ENCODE measurements at places on chromosomes 7 and 10. TPM values are rescaled to one million over a fixed set of nuclear protein-coding genes. Genes with fewer than 3 reads are reported as not detected.

DNA sequence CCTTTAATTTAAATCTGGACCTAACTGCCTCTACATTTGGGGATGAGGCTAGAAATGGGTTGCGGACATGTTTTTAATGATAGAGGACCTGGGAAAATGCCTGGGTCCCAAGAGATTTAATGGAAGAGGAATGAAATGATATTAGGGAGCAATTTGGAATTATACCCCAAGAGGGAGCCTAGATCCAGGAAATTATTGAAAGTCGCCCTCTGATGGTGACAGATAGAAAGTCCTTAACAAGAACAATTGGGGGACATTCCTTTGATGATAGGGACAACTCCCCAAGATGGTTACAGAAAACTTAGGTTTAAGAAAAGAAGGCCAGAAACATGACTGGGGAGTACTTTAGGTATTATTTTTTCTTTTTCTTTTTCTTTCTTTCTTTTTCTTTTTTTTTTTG is 9.5 kb upstream of the TSGA13 start:
- no peaks in the 10 kb centered on the region for H3K36me3 ChIP-seq
- no peak overlapping the region for H3K27ac ChIP-seq
- no peak overlapping the region for H3K4me3 ChIP-seq
- no peaks in the 10 kb centered on the region for H3K27me3 ChIP-seq
- peak; percentile 68 for DNase-seq

DNA sequence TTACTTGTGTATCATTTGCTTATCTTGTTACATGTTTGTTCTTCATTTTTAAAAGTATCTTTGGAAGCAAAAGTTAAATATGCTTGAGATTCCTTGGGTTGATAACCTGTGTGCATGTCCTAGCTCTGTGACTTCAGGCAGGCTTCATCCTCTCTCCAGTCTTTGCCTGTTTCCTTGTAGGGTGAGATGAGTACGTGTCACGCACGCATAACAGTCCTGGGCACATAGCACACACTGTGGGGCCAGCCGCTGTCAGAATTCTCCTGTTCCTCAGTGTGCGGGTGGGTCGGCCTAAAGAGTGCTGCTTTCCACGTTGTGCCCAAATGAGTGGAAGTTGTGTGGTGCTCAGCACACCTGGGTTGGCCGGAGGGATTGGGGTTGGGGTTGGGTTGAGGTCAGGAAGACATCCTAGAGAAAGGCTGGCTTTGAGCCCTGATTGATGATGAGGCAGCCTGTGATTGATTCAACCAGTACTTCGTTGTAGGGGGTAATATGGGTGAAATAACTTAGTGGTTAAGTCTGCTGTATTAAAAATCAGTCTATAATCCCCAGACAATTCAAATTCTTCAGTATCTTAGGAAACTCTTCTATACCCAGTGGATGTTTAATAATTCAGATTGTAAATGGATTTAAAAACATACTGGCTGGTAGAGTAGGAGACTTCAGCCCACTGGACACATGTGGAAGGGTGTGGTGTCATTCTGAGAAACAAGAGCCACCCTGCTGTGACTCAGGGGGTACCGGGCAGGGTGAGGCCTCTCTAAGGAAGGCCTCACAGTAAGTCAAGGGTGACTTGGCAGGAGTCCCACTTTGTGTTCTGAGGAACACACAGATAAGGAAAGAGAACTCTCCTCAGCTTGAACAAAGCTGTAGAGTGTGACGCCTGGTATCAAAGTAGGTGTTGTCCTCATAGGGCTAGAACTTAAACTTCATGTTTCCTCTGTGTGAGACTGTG is 54.8 kb downstream of the DAGLB start:
- peak overlapping the region; percentile 20 for H3K27ac ChIP-seq
- DNase-seq = no peak
- no peaks in the 10 kb centered on the region for H3K27me3 ChIP-seq
- no peaks in the 10 kb centered on the region for H3K4me1 ChIP-seq
- no peak overlapping the region for H3K4me3 ChIP-seq

DNA sequence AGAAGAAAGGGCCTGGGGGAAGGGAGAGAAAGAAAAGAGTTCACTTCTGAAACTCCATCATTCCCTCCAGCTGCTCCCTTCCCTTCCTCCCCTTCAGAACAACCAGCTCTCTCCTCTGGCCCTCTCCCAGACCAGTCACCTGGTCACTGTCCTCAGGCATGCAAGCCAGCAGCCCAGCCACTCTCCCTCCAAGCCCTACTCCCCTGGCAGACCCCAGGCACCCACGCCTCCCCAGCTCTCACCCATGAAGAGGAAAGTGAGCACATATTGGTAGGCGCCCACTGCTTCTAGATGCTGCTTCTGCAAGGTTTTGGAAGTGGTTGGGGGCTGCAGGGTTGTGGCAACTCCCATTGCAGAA is 353 bp downstream of the MOGAT3 start:
- DNase-seq = no peak
- no peak overlapping the region for H3K27ac ChIP-seq
- H3K4me3 ChIP-seq = no peak overlapping the region
- H3K36me3 ChIP-seq = no peaks in the 10 kb centered on the region

- H3K27me3 ChIP-seq = peaks cover 35% of the 10 kb centered on the region
- H3K27ac ChIP-seq = no peak overlapping the region
- no peaks in the 10 kb centered on the region for H3K4me1 ChIP-seq
- no peak overlapping the region for H3K4me3 ChIP-seq
- DNase-seq = no peak
- H3K36me3 ChIP-seq = no peaks in the 10 kb centered on the region
These were observed 87.2 kb upstream of the HPS1 start for GRCh38 chr10:98533746-98534445.

- no peak for DNase-seq
- no peak overlapping the region for H3K27ac ChIP-seq
- H3K27me3 ChIP-seq = no peaks in the 10 kb centered on the region
These were observed 8.1 kb upstream of the CROT start for GRCh38 chr7:87337331-87337730.

DNA sequence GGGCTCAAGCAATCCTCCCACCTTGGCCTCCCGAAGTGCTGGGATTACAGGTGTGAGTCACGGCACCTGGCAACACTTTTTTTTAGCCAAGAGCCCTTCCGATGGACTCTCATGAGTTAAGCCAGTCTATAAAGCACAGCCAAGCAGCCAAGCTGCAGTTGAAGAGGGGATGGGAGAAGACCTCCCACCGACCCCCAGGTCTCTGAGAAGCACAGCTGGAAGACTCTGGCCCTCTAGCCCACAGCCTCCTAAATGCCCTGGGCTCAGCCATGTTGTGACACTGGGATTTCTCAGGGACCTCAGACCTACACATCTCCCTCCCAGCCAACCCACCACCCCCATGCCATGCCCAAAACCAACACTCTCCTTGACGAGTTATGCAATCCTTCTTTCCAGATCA is 31.1 kb downstream of the CALML3 start:
- H3K27ac ChIP-seq = no peak overlapping the region
- no peaks in the 10 kb centered on the region for H3K36me3 ChIP-seq
- no peak for DNase-seq
- no peak overlapping the region for H3K4me3 ChIP-seq

- H3K27me3 ChIP-seq = no peaks in the 10 kb centered on the region
- H3K4me3 ChIP-seq = peak overlapping the region; percentile 90
- no peaks in the 10 kb centered on the region for H3K4me1 ChIP-seq
- H3K36me3 ChIP-seq = no peaks in the 10 kb centered on the region
- no peak for DNase-seq
- H3K27ac ChIP-seq = no peak overlapping the region
These were observed 2.4 kb downstream of the ZNRF2 start for GRCh38 chr7:30286749-30287148.

- H3K27me3 ChIP-seq = no peaks in the 10 kb centered on the region
- H3K36me3 ChIP-seq = no peaks in the 10 kb centered on the region
- no peak overlapping the region for H3K4me3 ChIP-seq
These were observed 162.7 kb downstream of the AKR1D1 start for GRCh38 chr7:138238734-138239659.

GRCh38 chr10:25811052-25811685 is 122.9 kb upstream of the MYO3A start:
- no peak for DNase-seq
- H3K27ac ChIP-seq = no peak overlapping the region
- no peak overlapping the region for H3K4me3 ChIP-seq
- no peaks in the 10 kb centered on the region for H3K36me3 ChIP-seq

DNA sequence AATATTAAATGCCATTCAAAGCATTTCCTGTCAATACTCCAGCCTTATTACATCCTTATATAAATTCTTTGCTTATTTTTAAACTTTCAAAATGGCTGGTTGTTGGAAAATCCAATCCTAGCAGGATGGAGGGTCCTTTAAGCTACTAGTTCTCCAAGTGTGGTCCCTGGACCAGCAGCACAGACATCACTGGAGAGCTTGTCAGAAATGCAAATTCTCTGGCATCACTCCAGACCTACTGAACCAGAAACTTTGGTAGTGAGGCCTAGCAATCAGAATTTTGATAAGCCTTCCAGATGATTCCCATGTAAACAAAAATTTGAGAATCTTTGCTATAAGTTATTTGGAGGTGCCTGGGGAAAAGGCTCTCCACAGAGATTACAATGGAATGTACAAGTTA is 43.8 kb downstream of the CALCR start:
- H3K27ac ChIP-seq = no peak overlapping the region
- no peaks in the 10 kb centered on the region for H3K27me3 ChIP-seq
- no peaks in the 10 kb centered on the region for H3K4me1 ChIP-seq
- H3K4me3 ChIP-seq = no peak overlapping the region

- DNase-seq = no peak
- no peaks in the 10 kb centered on the region for H3K27me3 ChIP-seq
- H3K4me1 ChIP-seq = no peaks in the 10 kb centered on the region
- H3K4me3 ChIP-seq = no peak overlapping the region
- H3K36me3 ChIP-seq = no peaks in the 10 kb centered on the region
These were observed 103.4 kb upstream of the SDK1 start for GRCh38 chr7:3197567-3198213.

GRCh38 chr7:143954135-143954534 is 509 bp upstream of the OR2F1 start:
- DNase-seq = no peak
- no peak overlapping the region for H3K27ac ChIP-seq
- H3K4me3 ChIP-seq = no peak overlapping the region
- no peaks in the 10 kb centered on the region for H3K4me1 ChIP-seq
- H3K36me3 ChIP-seq = no peaks in the 10 kb centered on the region

DNA sequence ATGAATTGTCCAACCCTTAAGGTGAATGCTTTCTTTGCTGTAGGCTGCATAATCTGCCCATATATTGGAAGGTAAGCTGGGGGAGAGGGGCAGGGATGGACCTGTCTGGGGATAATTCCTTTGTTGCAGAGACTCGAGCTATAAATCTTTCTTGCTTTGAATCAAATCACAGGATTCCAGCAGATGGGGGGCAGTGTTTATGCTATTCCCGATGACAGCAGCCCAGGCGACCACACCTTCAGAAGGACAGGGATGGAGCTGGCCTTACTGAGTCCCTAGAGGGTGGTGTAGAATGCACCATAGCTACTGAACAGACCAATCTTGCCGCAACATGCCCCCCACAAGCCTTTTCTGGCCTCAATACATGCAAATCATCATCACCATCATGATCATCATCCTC is 2.5 kb downstream of the PODXL start:
- no peaks in the 10 kb centered on the region for H3K27me3 ChIP-seq
- no peak for DNase-seq
- H3K4me3 ChIP-seq = no peak overlapping the region
- no peaks in the 10 kb centered on the region for H3K36me3 ChIP-seq

- H3K4me1 ChIP-seq = peaks cover 14% of the 10 kb centered on the region
- H3K36me3 ChIP-seq = no peaks in the 10 kb centered on the region
- H3K27ac ChIP-seq = no peak overlapping the region
- DNase-seq = no peak
These were observed 27.5 kb upstream of the EZH2 start for GRCh38 chr7:148911626-148912025.

DNA sequence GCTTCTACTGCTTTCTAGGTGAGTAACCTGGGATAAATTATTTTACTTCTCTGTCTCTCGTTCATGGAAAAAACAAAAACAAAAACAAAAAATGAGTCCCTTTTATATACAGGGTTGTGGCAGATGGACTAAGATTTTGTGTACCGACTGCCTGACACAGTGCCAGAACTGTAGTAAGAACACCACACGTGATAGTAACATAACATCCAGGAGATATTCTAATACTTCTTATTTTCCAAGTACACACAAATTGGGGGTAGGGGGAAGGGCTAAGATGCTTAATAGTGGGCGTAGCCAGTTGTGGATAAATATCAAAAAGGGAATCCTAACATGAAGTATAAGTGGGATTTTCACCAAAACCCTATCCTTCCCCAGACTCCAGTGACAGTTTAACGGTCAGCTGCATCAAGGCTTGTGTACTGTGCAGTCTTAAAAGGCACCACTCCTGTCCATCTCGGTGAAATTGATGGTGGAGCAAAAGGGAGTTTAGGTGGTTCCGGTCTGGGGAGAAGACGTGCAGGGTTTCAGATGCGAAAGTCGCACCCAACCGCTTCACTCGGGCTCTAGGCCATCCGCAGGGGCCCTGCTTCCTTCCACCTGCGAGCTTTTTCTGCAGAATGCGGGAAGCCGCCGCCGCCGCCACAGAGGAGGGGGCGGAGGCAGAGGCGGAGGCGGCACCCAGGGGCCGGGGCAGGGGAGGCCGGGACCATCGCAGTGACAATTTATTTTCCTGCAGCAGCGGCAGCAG is at the start of gene STAMBPL1:
TSS of gene STAMBPL1 (plus strand) at position 712 of the 748 bp plus-strand sequence. CDS start 21,464 bp downstream, outside the sequence.
- peak within 1 kb of the TSS; percentile 90 for H3K4me3 ChIP-seq
- no peaks in the 10 kb centered on the region for H3K27me3 ChIP-seq
- H3K36me3 ChIP-seq = no peaks in the 10 kb centered on the region
- peaks cover 60% of the 10 kb centered on the region for H3K4me1 ChIP-seq
- H3K27ac ChIP-seq = peak within 1 kb of the TSS; percentile 92

DNA sequence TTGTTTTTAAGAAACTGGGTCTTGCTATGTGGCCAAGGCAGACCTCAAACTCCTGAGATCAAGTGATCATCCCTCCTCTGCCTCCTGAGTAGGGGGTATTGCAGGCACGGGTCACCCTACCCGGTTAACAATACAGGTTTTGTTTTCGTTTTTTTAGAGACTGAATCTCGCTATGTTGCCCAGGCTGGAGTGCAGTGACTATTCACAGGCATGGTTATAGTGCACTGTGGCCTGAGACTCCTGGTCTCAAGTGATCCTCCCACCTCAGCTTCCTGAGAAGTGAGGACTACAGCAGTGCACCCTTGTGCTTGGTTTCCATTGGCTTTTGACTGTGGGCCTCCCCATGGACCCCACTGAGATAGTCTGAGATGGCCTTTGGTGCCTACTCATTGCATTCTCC is 3.8 kb upstream of the TRIM24 start:
- H3K27me3 ChIP-seq = no peaks in the 10 kb centered on the region
- H3K4me1 ChIP-seq = no peaks in the 10 kb centered on the region
- no peak overlapping the region for H3K27ac ChIP-seq
- no peak overlapping the region for H3K4me3 ChIP-seq
- no peak for DNase-seq

AMZ1 gene
- not detected for total RNA-seq

AGAP5 gene
- total RNA-seq = 6.4 TPM

CC2D2B gene
- not detected for total RNA-seq

NEBL gene
- total RNA-seq = 7.5 TPM
